Vein endothelial cell (primary cell): ENCODE measurements at places on chromosomes 4 and X. TPM values are rescaled to one million over a fixed set of nuclear protein-coding genes. Genes with fewer than 3 reads are reported as not detected.

The CENPVL1 gene
- not detected in 2 replicates for total RNA-seq

The RPL36A gene
- total RNA-seq, result 106 and 874 TPM in 2 replicates

The TREX2 gene
- total RNA-seq, result 2.0 and 5.9 TPM in 2 replicates

The FGFRL1 gene
- 19.5 and 25.8 TPM in 2 replicates for total RNA-seq

The GAB3 gene
- 9.4 and 18.0 TPM in 2 replicates for total RNA-seq

The XPNPEP2 gene
- total RNA-seq, result not detected in 2 replicates

The F8A3 gene
- 3.0 and 3.9 TPM in 2 replicates for total RNA-seq

The PABPC5 gene
- 0.33 and 0.48 TPM in 2 replicates for total RNA-seq

The MSL3 gene
- total RNA-seq, result 51.0 and 65.8 TPM in 2 replicates

The CLIC2 gene
- 10.8 and 16.8 TPM in 2 replicates for total RNA-seq

The CXorf65 gene
- not detected in 2 replicates for total RNA-seq

The NXT2 gene
- total RNA-seq, result 5.9 and 7.7 TPM in 2 replicates

The SSX3 gene
- total RNA-seq, result not detected in 2 replicates

The USP51 gene
- 1.7 and 2.0 TPM in 2 replicates for total RNA-seq

The TEC gene
- 0.65 and 1.1 TPM in 2 replicates for total RNA-seq

The HSPA4L gene
- 7.8 and 14.4 TPM in 2 replicates for total RNA-seq

The MAGED2 gene
- total RNA-seq, result 289 and 365 TPM in 2 replicates

The ARMCX2 gene
- 26.1 and 39.5 TPM in 2 replicates for total RNA-seq

The SAGE1 gene
- total RNA-seq, result not detected in 2 replicates

The ADGRG4 gene
- total RNA-seq, result under 0.01 TPM in 1 of 2 replicates, not detected in the other

The NUP54 gene
- total RNA-seq, result 50.3 and 54.7 TPM in 2 replicates

The POU4F2 gene
- total RNA-seq, result not detected in 2 replicates

The DNAAF6 gene
- total RNA-seq, result not detected in 2 replicates

The SLITRK4 gene
- 2.5 and 3.9 TPM in 2 replicates for total RNA-seq

The TENM3 gene
- total RNA-seq, result 20.3 and 23.1 TPM in 2 replicates

The IL15 gene
- 0.65 and 1.4 TPM in 2 replicates for total RNA-seq

The SNCA gene
- 94.4 and 107 TPM in 2 replicates for total RNA-seq

The SOWAHD gene
- total RNA-seq, result not detected in 2 replicates

The CENPVL2 gene
- total RNA-seq, result not detected in 2 replicates

The ADGRG2 gene
- not detected in 2 replicates for total RNA-seq

The SPANXD gene
- not detected in 2 replicates for total RNA-seq

The KLB gene
- total RNA-seq, result under 0.01 TPM in 1 of 2 replicates, not detected in the other

The KLHL13 gene
- 6.3 and 17.0 TPM in 2 replicates for total RNA-seq

The FABP2 gene
- total RNA-seq, result not detected in 2 replicates

The SH3RF1 gene
- total RNA-seq, result 16.5 and 19.9 TPM in 2 replicates

The CBR4 gene
- total RNA-seq, result 16.0 and 25.3 TPM in 2 replicates

The GUCY1A1 gene
- 10.2 and 13.1 TPM in 2 replicates for total RNA-seq

The STBD1 gene
- 0.98 and 1.7 TPM in 2 replicates for total RNA-seq

The SPACA5 gene
- not detected in 2 replicates for total RNA-seq

The PPEF1 gene
- total RNA-seq, result not detected in 2 replicates

The POU3F4 gene
- not detected in 2 replicates for total RNA-seq

The ASB5 gene
- not detected in 2 replicates for total RNA-seq

The HS6ST2 gene
- total RNA-seq, result 2.0 and 3.8 TPM in 2 replicates

The SSX4B gene
- total RNA-seq, result not detected in 2 replicates

The SCML2 gene
- 0.98 and 1.4 TPM in 2 replicates for total RNA-seq

The AWAT2 gene
- under 0.01 and 0.19 TPM in 2 replicates for total RNA-seq

The LDB2 gene
- 115 and 178 TPM in 2 replicates for total RNA-seq

The COL4A6 gene
- 0.65 and 1.9 TPM in 2 replicates for total RNA-seq

The GLRA3 gene
- not detected in 2 replicates for total RNA-seq

The BTK gene
- total RNA-seq, result not detected in 2 replicates

The TMPRSS11D gene
- total RNA-seq, result 0.29 TPM in 1 of 2 replicates, not detected in the other

The KANTR gene
- total RNA-seq, result 6.7 and 7.5 TPM in 2 replicates

The GLRA2 gene
- total RNA-seq, result not detected in 2 replicates

The ABCG2 gene
- 36.7 and 40.2 TPM in 2 replicates for total RNA-seq

The NAP1L3 gene
- total RNA-seq, result 0.86 and 0.98 TPM in 2 replicates
